Daoy (cell line): ENCODE measurements at places on chromosomes 6 and 20. TPM values are rescaled to one million over a fixed set of nuclear protein-coding genes. Genes with fewer than 3 reads are reported as not detected.

The COL11A2 gene
- 1.6 and 5.5 TPM in 2 replicates for total RNA-seq

The OTOR gene
- total RNA-seq, result not detected in 2 replicates

DNA sequence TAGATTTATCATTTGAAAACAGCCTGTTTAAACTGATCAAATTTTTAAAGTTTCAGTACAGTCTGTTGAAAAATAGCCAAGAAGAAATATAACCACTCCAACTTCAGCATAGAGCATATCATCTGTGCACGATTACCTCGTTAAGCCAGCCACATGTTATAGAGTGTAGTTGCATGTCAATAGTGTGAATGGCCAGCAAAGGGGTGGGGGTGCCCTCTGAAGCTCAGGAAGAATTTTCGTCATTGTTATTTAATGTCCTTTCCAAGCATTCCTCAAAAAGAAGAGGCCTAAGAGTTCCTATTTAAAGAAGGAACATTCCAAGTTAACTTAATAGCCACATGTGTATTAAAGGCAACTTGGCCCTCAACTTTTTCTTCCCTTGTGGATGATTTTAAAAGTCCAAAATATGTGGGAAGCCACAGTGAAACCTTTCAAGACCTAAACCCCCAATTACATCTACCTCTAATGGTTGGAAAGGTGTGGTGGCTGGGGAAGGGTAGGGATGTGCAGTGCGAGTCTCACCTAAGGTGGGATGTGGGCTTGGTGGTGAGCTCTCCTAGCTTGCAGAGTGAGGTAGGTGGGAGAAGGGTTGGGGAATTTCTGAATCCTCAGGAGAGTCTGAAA lies 1.8 kb upstream of the CCN2 start:
- no peak for DNase-seq

- no peak for DNase-seq
Measured at GRCh38 chr6:125752773-125753172, 3.3 kb downstream of the HEY2 start.

DNA sequence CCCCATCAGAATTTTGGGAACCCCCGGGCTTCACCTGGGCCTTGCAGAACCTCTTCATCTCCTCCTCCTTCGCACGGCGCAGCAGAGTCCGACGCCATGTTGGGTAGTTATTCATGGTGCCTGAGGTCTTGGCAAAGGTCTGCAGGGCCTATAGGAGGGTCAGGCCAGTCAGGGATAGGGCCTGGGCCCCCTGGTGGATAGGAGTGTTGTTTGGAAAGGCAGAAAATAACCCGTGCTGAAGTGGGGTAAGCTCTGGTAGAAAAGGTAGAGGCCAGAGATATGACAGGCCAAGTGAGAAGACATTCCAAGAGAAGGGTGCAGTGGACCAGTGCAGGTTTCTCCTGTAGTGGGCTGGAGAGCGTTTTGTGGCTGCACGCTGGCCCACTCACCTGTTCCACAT lies 4.9 kb downstream of the SMPD2 start:
- no peak for DNase-seq

The TGM2 gene
- total RNA-seq, result 27.3 and 33.4 TPM in 2 replicates

- no peak for DNase-seq
Measured at GRCh38 chr6:33481192-33481591, 26.8 kb downstream of the ZBTB9 start.

GRCh38 chr6:97401533-97401932 lies 118.5 kb upstream of the MMS22L start:
- DNase-seq, result no peak

GRCh38 chr6:63923139-63923739 lies 287.6 kb downstream of the PHF3 start:
- DNase-seq, result peak; percentile 4

DNA sequence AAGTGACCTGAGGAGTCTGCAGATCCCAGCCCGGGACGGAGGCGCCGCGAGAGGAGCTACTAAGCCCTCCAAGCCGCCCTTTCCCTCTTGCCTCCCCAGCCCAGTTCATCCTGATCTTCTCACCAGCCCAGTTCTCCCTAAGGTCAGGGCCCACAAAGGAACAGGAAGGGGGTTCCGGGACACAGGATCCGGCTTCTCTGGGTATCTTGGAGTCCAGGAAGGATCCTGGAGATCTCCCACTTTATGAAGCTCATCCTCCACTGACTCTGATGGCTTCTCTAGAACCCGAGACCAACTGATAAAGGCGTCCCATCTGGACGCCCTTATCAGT lies 36.9 kb upstream of the HLA-C start:
- no peak for DNase-seq

DNA sequence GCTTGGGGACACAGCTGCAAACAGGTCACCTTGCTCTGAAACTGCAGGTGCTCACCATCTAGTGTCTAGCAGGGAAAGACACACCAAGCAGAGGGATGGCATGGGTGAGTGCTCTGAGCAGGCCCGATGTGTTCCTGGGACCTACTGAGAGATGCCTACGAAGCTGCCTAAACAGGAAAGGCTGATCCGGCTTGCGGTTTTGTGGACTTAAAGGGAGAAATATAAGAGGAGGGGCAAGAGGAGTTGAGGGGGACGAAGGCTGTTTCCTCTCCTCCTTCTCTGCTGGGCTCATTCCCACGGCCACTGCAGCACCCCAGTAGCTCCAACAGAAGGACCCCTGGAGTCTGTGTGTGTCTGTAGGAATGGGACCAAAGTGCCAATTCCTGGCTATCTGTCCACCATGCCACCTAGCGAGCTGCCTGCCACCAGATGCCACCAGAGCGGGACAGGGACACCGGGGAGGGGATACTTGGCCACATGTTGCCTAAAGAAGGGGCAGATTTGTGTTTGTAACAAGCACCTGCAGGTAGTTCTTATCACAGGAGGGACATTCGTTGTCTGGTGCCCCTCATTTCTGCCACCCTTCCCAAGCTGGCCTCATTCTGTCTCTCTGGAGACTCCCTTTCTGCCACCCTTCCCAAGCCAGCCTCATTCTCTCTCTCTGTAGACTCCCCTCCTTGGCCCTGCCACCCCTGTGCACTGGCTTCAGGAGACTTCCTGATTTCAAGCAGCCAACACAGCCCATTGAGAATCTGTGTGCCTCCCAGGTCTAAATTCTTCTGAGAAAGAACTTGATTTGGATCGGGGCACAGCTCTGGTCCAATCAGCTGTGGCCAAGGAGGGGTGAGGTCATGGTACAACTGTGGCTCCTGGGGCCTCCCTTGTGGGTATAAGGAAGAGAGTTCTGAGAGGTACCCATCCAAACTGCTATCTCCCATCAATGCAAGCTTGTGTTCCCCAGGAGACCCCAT lies 221.8 kb downstream of the ANKRD60 start:
- DNase-seq, result no peak

DNA sequence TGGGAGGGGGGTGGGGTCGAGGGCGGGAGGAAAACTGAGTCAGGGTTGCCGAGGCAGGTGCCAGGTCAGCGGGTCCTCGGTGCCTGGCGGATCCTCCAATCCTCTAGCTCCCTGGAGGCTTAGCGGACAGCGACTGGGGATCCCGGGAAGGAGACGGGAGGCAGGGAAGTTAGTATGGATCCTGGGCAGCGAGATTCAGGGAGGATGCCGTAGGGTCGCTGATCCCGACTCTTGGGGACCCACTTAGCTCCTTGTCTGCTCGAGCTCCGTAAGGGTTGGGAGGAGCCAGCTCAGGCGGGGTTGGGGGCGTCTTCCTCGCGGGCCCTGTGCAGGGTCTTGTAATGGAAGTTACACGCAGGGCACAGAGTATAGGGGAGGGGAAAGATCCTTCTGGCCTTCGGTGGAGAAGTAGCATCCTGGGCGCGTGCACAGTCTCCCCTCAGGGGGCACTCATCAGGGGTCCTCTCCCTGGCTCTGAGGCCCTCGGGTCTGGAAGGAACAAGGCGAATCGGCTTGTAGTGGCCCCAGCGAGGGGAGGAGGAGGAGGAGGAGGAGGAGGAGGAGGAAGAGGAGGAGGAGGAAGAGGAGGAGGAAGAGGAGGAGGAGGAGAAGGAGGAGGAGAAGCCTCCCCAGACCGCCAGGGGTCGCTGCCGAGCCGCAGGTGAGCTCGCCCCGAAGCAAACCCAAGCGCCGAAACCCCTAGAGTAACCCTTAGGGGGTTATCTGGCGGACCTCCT lies 6.4 kb upstream of the SLC12A5 start:
- DNase-seq, result peak; percentile 70

The LY6G6C gene
- not detected in 2 replicates for total RNA-seq

GRCh38 chr20:21353236-21353635 lies 44.1 kb downstream of the NKX2-4 start:
- no peak for DNase-seq

DNA sequence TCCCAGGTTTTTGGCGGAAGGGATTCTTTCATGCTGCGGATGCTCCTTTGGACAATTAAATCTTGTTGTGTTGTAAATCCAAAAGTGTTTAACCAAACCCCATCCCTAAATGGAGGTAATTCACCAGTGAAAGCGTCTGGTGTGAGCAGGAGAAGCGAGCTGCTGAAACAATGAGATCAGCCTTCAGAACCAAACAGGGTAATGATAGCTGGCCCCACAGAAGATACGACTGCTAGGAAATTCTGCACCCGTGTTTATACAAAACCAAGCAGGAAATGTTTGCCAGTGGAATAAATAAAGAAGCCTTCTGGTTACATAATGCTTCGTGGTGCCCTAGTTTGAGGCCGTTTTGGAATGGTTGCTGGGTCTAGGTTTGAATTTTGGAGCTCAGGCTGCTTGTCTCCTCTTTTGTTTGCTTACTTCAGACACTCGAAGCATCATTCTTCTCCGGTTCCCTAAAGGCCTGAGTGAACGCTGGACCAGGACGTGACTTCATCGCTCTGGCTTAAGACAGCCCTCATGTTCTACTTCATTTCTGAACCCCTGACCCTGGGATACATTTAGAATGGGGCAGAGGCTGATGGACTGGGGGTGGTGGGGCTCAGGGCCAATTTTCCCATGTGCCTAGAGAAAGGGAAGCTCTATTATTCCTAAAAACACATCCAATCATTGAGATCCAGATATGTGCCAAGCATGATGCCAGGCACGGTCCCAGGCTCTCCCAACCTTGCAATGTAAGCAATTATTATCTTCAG lies 61.6 kb upstream of the JAG1 start:
- no peak for DNase-seq

The LRRN4 gene
- 0.15 and 0.86 TPM in 2 replicates for total RNA-seq

DNA sequence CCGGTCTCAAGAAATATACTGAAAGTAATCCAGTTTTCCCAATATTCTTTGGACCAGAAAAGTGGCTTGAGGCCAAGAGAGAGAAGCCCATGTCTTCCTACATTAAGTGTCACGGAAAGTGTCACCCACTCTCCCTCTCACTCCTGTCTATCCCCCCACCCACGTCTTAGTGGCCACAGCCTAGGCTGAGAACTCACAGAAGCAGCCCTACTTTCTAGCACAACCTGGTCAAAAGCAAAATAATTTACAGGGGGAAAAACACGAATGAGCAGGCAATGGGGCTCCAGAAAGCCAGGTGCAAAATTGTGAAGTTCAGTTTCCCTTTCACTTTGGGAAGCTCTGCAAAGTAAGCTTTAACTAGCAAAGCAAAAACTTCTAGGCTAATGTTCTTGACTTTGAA lies 118.0 kb downstream of the OPRM1 start:
- no peak for DNase-seq

GRCh38 chr20:34190679-34191090 lies 50.5 kb upstream of the ASIP start:
- peak; percentile 80 for DNase-seq

DNA sequence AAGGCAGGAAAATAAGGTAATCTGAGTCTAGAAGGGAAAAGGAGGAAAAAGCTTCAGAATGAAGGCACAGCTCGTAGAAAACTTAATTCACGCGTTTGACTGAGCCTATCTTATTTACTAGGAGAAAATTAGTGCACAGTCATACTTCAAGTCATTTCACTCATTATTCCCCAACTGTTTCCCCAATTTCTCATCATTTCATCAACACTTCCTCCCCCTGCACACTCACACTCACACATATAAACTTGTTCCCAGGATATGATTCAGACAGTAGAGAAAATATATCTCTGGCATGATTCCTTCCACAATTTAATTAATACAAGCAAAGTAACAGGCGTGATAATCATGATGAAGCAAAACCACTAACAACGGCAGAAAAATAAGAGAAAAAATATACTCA lies 94.5 kb upstream of the F13A1 start:
- DNase-seq, result peak; percentile 42

DNA sequence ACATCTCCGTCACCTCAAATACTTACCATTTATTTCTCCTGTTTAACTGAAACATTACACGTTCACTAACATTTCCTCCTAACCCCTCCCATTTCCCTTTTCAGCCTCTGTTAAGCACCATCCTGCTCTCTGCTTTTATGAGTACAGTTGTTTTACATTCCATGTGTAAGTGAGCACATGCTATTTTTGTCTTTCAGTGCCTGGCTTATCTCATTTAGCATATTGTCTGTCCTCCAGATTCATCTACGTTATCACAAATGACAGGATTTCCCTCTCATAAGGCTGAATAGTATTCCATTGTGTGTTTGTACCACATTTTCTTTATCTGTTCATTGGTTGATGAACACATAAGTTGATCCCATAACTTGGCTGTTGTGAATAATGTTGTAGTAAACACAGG lies 22.7 kb downstream of the TAF11 start:
- no peak for DNase-seq

The PHACTR3 gene
- total RNA-seq, result 0.06 TPM in 1 of 2 replicates, not detected in the other

DNA sequence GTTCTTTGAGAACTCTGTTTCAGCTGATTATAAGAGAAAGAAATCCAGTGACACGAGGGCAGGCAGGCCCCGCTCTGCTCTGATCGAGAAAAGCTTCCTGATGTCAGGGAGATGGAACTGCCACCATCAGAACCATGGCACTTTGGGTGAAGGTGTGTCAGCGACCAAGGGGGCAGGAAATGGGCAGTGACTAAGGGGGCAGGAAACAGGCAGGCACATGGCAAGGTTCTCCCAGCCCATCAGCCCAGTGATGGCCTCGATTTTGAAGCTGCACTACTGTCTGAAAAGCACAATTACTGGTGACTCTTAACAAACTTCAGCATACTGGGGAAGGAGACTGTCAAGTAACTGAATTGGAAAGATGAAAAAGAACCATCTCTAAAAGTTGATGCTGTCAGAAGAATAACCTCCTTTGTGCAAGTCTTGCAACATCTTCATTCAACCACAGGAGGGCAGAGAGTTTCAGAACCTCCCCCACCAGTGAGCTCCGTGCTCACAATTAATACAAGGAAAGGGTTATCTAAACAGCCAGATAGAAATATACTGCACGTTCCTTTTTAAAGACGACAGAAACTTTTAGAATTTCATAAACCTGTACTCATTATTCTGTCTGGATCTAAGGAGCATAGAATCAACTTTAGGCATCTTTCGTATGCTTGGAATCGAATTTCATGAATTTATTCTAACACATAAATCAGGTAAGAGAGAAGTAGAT lies 39.1 kb downstream of the TMX4 start:
- peak; percentile 19 for DNase-seq

DNA sequence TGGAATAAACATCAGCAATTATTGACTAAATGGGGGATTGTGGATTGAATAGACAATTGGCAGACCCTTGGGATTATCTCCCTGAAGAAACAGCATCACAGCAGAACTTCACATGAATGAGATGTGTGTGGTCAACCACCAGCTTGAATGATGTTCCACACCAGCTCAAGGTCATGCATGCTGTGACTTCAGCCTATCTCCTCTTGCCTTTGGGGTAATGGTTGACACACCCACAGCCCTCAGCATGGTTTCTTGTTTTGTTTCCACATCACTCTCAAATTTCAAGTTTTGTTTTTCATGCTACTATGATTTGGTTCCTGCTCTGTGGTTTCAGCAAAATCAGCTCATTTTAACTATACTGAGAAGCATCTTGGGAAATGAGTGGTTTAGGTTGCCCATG lies 94.3 kb downstream of the PAK5 start:
- no peak for DNase-seq

- no peak for DNase-seq
Measured at GRCh38 chr6:137272403-137272802, 53.2 kb upstream of the IFNGR1 start.

- DNase-seq, result no peak
Measured at GRCh38 chr20:51461306-51461705, 81.2 kb downstream of the NFATC2 start.

The OOEP gene
- not detected in 2 replicates for total RNA-seq

The MEI4 gene
- 0.11 and 0.45 TPM in 2 replicates for total RNA-seq

The OPN5 gene
- total RNA-seq, result 0.06 TPM in 1 of 2 replicates, not detected in the other

The RIPOR2 gene
- 0.06 and 2.3 TPM in 2 replicates for total RNA-seq
